A549 treated with AZD2906 at 1 μM for 4 hours (cell line): ENCODE measurements at places on chromosomes 2 and 18. TPM values are rescaled to one million over a fixed set of nuclear protein-coding genes. Genes with fewer than 3 reads are reported as not detected.

Gene MAL
- 0.14 to 0.34 TPM (median 0.25 TPM) in 5 replicates for total RNA-seq

Gene ATOH8
- total RNA-seq: 19.8 to 30.1 TPM (median 27.1 TPM) in 5 replicates

Gene ACKR3
- total RNA-seq: 9.3 to 15.6 TPM (median 10.9 TPM) in 5 replicates

Gene PIEZO2
- 0.52 to 0.96 TPM (median 0.59 TPM) in 5 replicates for total RNA-seq

Gene CNNM4
- 8.4 to 10.2 TPM (median 9.9 TPM) in 5 replicates for total RNA-seq

Gene DARS1
- 49.8 to 62.6 TPM (median 53.7 TPM) in 5 replicates for total RNA-seq
